GM04503 (cell line): ENCODE measurements at places on chromosomes 12 and 14.

DNA sequence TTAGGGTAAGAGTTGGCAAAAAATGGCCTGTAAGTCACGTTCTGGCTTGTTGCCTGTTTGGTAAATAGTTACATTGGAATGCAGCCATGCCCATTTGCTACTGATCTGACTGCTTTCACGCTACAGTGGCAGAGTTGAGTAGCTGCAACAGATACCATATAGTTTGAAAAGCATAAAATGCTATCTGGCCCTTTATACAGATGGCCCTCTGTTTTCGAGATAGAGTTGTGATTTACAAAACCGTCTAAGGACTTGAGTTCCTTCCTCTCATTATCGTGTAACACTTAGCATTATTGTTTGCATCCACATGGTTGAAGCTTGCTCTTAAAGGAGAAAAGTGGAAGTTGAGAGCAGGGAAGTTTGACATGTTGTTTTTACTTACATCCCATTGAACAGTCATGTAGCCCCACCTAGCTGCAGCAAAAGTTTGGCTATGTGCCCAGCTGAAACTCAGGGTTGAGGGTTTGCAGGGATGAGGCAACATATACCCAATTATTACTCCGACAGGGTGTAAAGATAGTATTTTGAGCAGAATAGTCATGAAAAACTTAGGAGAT is 11.3 kb upstream of the SCFD1 start:
- DNase-seq, result no peak

- DNase-seq, result no peak
Observed at GRCh38 chr12:50060120-50060468, 2.7 kb downstream of the ASIC1 start.

DNA sequence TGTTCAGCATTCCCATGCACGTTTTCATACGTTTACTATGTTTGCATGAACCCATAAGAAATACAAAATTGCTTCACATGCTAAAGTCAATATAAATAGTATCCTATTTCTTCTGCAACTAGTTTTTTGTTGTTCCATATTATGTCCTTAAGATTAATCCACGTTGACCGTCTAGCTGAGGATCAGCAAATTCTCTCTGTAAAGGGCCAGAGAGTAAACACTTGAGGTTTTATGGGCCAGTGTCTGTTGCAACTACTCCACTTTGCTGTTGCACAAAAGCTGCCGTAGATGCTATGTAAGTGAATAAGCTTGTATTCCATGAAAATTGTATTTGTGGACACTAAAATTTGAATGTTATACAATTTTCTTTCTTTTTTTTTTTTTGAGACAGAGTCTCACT is 21.1 kb upstream of the PITPNM2 start:
- no peak for DNase-seq

DNA sequence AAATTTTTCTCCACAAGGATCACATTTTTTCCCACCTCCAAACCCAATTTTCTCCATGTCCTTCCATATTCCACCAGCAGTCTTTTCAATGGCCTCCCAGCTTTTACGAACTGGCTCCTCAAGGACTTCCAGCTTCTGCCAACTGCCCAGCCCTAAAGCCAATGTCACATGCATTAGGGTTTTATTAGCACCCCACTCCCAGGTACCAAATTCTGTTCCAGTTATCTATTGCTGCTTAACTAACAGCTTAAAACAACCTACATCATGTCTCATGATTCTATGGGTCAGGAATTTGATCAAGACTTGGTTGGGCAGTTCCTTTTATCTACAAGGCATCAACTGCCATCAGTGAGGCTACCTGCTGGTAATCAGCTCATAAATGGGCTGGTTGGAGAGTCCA is 151.3 kb downstream of the SPTSSA start:
- no peak for DNase-seq

DNA sequence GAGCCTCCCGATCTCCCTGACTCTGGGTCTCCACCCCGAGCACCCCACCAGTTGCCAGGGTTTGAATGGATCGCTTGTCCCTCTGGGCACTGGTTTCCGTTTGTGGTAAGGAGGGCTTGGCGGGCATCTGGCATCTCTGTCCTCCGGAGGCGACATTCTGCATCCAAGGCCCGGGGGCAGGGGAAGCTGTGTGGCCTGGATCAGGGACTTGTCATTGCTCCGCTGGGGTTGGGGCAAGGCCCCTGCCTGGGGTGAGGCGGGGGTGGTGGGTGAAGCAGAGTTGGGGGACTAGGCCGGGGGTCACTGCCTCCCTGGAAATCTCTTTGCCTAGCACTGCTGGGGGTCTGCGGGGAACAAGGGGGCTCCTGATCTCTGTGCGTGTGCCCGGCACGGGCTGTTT is 30.2 kb downstream of the KIF26A start:
- DNase-seq, result no peak

- DNase-seq, result peak; percentile 54
Observed at GRCh38 chr12:94761559-94761958, 111.2 kb upstream of the TMCC3 start.

DNA sequence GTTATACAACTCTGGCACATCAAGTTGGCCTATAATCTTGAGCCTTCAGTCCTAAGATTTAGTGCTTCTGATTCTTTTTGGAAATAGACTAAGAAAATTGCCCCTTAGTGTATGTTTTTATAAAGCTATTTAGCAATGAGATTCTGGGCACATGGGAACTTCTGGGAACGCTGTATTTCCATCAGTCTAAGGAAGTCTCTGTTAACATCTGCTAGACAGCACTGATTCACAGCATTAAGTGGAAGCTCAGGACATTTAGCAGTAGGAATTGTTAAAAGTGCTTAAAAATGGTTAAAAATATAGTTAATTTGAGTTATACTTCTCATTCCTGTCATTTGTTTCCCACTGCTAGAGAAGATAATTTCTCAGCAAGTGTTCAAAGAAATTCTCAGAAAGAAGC is 579.1 kb downstream of the SLC16A7 start:
- no peak for DNase-seq

- DNase-seq, result peak; percentile 46
Observed at GRCh38 chr12:92570056-92570753, 132.6 kb upstream of the PLEKHG7 start.
